ENCODE measurements at places on chromosomes 2 and 18.

GRCh38 chr2:9593925-9594324 lies 36.9 kb downstream of the YWHAQ start:
- no peak for DNase-seq

GRCh38 chr2:20424300-20425290 lies 22.3 kb upstream of the RHOB start:
- DNase-seq, result no peak

- no peak for DNase-seq
Observed at GRCh38 chr2:178874529-178875240, 67.5 kb upstream of the TTN start.

DNA sequence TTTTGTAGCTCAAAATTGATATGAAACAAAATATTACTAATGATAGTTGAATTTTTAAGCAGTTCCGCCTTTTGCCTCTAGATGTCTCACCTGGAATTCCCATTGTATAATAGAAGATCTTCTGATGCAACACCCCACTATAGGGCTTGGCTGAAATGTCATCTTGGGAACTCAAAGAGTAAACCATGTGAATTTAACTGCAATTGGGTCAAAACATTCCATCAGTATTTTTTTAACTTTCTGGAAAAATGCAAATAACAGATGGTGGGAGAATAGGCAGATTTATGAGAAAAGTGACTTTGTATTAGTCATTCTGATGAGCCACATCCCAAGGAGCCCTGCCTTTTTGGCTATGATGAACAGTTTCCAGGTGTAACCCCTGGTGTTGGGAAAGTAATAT lies 489.9 kb downstream of the NYAP2 start:
- peak; percentile 39 for DNase-seq

GRCh38 chr2:239669181-239669898 lies 268.5 kb upstream of the HDAC4 start:
- no peak for DNase-seq

GRCh38 chr2:236168110-236169080 lies at the start of gene GBX2:
GBX2 (minus strand) TSS chr2:236168386; CDS start chr2:236167971, 415 bp downstream.
- DNase-seq, result no peak

- DNase-seq, result no peak
Observed at GRCh38 chr2:226916669-226917068, 80.8 kb downstream of the RHBDD1 start.

- no peak for DNase-seq
Observed at GRCh38 chr2:217206907-217207698, 347.2 kb upstream of the TNP1 start.

DNA sequence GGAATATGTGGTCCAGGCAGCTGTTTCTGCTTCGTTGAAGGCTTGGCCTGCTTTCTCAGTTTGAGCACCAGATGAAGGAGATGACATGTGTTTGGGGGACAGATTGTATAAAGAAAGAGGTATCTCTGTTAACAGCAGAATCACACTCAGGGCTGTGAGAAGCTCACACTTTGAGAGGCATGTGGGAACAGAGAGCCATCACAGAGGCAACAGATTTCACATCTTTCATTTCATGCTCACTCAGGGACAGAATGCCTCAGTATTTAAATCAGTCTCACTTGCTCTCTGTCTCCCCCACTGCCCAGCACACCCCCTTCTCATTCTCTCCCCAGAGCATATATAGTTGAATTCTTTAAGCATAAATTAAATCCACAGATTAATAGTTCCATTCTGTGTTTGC lies 37.4 kb downstream of the KIAA2012 start:
- no peak for DNase-seq

- DNase-seq, result no peak
Observed at GRCh38 chr18:10852385-10853303, 296.7 kb downstream of the PIEZO2 start.

DNA sequence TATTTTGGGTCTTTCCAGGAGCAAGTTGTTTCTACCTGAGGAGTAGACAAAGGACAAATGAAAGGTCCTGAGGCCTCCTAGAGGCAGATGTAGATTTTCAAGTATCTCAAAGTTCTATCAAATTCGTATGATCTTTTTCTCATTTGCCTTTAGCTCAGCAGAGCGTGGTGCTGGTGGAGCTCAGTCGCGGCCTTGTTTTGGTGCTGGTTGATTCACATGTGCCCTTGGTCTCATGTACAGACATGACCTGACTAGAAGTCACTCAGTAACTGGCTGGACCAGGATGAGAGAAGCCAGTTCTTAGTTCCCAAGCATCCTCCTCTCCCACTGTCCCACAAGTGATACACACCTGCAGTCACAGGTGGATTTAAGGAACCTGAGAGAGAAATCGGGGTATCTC lies 264.0 kb downstream of the PRKCE start:
- DNase-seq, result no peak

DNA sequence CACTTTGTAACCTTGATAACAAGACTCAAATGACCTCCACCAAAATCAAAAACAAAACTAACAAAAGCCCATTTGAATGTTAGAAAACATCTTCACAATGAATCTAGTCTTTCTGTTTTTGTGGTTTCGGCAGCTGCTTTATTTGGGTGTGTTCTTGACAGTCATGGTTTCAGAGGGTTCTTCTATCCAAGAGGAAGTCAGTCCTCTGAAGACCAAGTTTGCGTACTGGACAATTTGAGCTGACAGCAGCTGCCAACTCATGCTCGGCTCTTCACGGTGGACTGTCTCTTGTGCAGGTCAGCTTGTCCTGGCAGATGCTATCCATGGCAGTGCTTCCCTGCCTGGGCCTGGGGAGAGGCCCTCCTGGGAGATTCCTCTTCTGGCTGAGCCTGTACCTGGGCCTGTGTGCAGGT lies 91.0 kb downstream of the TMEM17 start:
- no peak for DNase-seq

GRCh38 chr2:23091900-23092299 lies 293.1 kb upstream of the KLHL29 start:
- DNase-seq, result no peak

DNA sequence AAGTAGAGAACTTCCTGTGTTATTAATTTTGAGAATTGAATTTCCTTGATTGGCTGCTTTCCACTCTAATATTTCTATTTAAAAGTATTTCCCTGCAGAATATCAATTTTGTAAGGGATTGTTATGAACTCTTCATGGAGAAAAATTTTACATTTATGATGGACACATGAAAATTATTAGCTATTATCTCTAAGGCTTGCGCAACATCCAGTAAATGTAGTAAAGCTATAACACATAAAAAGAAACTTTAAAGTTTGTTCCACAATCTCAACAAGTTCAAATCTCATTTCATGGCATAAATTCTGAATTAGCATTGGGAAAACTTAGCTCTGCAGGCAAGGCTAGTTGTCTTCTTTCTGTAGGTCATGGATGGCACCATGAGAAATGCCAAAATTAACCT lies 4.2 kb upstream of the EML4 start:
- no peak for DNase-seq

- DNase-seq, result no peak
Observed at GRCh38 chr18:26526128-26526965, 22.0 kb downstream of the KCTD1 start.

DNA sequence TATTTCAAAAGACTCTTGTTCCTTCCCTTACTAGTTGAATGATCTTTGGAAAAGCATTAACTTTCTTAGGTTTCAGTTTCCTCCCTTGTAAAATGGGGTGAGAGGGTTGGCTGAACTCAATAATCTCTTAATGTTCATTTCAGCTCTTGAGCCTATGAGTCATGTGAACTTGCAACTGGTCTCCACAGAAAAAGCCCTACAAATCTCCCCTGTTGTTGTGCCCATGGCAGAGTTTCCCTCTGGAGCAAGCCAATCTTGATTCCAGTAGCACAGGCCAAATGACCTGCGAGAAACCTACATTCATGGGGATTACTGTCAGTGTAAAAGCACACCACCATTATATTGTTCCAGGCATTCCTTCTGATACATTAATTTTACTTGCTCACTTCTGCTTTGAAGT lies 388.9 kb downstream of the ALK start:
- DNase-seq, result no peak

DNA sequence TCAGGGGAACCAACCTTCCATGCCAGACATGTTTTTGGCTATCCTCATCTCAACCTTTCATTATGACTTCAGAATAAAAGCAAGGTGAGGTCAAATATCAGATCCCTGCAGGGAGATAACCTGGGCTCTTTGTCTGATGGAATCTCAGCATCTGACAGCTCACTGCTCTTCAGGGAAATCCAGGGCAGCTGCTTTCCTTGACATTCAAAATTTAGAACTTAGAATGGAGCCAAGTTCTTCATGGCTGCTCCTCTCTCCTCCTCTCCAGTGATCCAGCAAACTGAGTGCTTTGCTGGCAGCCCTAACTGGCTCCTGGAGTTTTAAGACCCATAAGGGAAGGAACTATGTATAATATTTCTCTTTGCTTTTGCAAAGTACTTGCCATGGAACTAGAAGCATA lies 716.3 kb downstream of the TSN start:
- DNase-seq, result no peak

GRCh38 chr2:205053827-205054410 lies 508.6 kb downstream of the PARD3B start:
- no peak for DNase-seq

DNA sequence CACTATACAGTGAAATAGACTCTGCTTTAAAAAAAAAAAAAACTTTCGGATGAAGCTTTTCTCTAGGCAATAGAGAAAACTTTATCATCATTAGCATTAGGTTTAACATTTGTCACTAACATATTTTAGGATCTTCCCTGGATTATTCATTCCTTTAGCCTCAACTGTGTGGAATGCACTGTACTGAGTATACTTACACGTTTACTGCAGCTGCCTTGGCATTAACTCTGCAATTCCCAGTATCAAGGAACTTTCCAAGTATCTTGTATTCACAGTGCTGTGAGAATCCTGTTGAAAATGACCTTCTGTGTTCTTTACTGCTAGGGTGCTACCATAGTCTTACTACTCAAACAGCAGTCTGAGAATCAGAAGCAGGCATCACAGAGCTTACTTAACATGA lies 328.2 kb upstream of the COL3A1 start:
- DNase-seq, result no peak

DNA sequence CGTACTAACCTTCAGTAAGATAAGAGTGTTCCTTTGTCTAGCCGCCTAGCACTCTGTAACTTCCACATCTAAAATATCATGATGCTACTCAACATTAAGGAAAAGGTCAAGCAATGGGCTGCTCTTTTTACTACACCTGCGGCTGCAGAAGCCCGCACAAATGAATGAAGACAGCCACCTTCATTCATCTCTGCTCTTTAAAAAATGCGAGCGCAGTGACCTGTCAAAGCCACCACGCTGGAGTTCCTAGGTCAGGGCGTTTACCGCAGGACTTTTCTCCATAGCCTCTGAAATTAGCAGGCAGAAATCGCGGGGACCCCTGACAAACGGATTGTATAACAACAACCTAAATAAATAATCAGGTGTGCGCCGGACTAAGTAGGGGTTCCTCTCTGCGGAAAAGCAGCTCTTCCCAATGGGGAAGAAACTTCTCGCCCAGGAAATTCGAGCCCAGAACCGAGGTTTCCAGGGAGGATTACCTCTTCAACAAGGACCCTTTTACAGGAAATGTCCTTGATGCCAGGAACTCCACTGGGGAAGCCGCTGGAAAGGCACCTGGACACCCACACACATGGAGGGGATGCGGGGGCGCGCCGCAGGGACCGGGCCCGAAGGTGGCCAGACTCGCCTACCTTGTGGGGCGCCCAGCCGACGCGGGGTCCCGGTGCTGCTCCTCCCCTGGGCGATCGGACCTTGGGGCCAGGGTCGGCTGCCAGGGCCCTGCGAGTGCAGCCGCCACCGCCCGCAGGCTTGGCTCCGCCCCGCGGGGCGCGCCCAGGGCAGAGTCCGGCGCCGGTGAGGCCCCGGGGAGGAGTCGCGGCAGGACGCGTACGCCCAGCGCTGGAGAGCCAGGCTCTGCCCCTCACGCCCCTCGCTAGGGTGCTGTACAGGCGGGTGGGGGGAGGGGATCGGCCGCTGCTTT lies at the start of gene CCDC68:
Gene CCDC68, minus strand, starts transcription at position 758 of the 922 bp plus-strand sequence. CDS start 16,670 bp downstream, outside the sequence.
- DNase-seq, result no peak

DNA sequence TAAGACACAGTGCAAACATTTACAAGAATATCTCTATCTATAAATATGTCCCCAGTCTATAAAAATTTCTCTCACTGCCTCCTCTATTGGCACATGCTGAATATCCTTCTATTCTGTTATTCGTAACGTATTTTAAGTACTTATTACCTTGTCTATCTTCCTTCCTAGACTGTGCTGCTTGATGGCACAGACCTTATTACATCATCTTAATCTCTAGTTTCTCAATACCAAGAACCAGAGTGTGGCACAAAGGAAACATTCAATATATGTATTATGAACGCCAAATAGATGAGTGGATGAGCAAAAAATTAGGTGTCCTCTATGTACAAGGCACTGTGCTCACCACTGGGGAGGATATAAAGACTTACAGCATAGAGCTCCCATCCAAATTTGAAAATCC lies 282.8 kb downstream of the NBAS start:
- no peak for DNase-seq

DNA sequence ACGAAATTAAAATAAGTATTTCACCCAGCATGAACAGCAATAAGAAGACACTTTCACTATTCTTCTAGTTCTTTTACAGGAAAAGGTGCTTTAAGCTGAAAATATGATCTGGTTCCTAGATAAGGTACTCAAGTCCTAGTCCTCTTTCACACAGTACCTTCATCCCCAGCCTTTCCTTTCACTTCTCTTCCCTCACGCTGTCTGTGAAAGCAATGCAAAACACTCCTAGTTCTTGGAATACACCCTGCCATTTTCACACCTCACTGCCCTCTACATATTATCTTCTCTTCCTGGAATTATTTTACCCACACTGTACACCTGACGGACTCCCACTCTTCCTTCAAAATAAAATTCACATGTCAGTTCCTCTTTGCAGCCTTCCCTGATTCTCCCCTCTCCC lies 82.9 kb downstream of the DNAH7 start:
- DNase-seq, result no peak

DNA sequence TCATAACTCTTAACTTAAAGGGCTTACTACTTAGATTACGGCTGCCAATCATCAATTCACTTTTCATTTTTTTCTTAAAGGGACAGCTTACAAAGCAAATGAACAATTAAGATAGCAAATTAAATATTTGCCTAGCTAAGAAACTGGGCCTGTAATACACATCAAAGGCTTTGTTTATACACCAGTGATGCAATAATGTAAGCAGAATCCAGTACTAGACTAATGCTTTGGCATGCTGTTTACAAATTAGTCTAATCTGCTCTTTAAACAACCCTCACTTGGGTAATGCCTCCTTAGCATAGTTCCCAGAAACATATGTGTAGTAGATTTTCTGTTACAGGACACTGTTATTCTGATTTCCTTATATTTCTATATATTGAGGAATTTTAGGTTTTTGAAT lies 105.8 kb downstream of the ARHGAP28 start:
- peak; percentile 18 for DNase-seq

Measured in COR-L47 (cell line).